Activated T-helper 1 cell treated with anti-CD3 and anti-CD28 coated beads, Interleukin-12 subunit alpha, Interleukin-12 subunit beta, Interleukin-2, Interleukin-4 antibody, amounts not matched to agents 30 ng/mL and 10 ng/mL and 1 ng/mL, durations not matched to agents 14 hours and 24 hours and 36 hours (primary cell): ENCODE measurements at places on chromosomes 16 and 17. TPM values are rescaled to one million over a fixed set of nuclear protein-coding genes. Genes with fewer than 3 reads are reported as not detected.

The CACNG3 gene
- not detected in 2 replicates for total RNA-seq

The FAM171A2 gene
- total RNA-seq, result 0.10 and 0.29 TPM in 2 replicates

The RTN4RL1 gene
- 1.0 TPM in 2 replicates for total RNA-seq

The NPB gene
- 0.24 and 0.31 TPM in 2 replicates for total RNA-seq

The ADAM11 gene
- 0.32 and 0.52 TPM in 2 replicates for total RNA-seq

The LDAF1 gene
- total RNA-seq, result 6.5 and 6.6 TPM in 2 replicates

The BIRC5 gene
- 39.4 and 39.6 TPM in 2 replicates for total RNA-seq
